Camera-type eye (tissue), 1 donor: ENCODE measurements at places on chromosomes 12 and 14. TPM values are rescaled to one million over a fixed set of nuclear protein-coding genes. Genes with fewer than 3 reads are reported as not detected.

The KRT71 gene
- 0.77 TPM for total RNA-seq

The CACNA1C gene
- total RNA-seq, result 16.3 TPM

The IRF9 gene
- 35.1 TPM for total RNA-seq

The SRP54 gene
- 107 TPM for total RNA-seq

The GPRC5A gene
- 6.4 TPM for total RNA-seq

The GLT1D1 gene
- 8.6 TPM for total RNA-seq
